NCI-H2029 treated with DMSO at 0.1 percent for 48 hours (cell line): ENCODE measurements at places on chromosomes 7 and 10.

DNA sequence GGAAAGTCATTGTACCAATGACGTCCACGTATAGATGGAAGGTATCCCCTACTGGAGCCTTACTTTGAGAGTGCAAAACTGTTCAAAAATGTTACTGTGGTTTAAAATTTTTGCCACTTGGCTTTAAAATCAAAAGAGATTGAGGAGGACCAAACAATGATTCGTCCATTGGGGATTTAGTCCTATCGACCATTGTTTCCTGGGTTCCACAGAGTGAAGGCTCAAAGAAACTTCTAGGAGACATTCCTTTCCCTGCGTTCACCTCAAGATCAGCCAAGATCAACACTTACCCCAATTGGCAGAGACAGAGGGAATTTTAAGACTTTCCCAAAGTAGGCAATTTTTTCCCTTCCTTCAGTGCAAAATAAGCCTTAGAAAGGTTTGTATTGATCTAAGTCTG lies 152.3 kb downstream of the NEBL start:
- no peak for DNase-seq

DNA sequence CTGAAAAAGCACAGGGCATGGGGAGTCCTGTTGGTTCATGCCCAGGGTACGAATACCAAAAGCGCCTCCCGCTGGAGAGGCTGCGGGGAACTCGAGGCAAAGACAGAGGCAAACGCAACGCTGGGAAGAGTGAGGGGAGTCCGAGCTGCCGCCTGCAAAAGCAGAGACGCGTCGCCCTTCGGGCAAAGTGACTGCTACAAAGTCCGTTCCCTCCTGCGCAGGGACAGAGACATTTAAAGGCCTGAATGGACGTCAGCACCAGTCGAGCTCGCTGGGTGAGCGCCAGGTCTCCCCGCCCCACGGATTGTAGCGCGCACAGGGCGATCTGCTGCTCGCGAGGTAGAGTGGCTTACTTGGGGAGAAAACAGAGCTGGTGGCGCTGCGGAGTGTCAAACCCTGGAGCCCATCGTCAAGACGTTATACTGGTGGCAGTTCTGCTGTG lies 732.8 kb downstream of the ZWINT start:
- no peak for DNase-seq

GRCh38 chr7:157518514-157519175 lies 181.8 kb downstream of the DNAJB6 start:
- no peak for DNase-seq

DNA sequence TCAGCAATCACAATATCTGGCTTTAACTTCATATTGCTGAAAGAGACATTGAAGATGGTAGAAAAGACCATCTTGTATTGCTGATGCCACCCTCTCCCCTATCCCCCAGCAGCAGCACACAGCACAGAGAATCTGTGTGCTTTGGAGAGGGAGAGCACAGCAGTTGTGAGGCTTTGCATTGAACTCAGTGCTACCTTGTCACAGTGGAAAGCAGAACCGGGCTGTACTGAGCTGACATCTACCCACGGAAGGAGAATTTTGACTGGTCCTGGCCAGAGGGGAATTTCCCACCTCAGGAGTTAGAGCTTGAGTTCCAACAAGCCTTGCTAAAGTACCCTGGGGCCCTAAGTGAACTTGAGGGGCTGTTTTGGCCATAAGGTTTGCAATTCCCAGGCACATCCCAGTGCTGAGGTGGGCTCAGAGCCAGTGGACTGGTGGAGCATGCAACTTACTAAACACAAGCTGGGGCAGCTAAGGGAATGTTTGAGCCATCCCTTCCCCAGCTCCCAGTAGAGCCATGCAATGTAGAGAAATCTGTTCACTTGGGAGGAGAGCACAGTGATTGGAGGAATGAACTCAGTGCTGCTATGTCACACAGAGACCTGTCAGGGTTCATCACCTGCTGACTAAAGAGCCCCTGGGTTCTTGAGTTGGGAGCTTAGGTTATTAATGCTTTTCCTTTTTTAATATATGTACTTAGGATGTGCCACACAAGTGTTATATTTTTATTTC lies 62.1 kb downstream of the OR13A1 start:
- DNase-seq, result no peak

DNA sequence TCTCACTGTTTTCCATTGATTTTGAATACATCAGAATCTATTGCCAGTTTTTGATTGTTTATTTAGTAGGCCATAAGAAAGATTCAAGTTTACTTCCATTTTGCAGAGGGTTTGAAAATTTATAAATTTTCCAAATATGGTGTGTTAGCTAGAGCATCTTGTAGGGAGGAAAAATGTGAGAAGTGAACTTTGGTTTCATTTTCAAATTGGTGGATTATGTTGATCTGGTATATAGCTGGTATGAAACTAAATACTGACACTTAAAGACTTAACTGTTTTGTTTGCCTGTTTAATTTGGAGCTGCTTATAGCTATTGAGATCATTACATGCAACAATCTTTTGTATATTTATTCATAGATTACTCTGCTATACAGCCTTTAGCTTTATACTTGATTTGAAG lies 108.1 kb downstream of the ADAM22 start:
- no peak for DNase-seq

- DNase-seq, result no peak
Measured at GRCh38 chr7:153518201-153518984, 533.8 kb upstream of the DPP6 start.

- no peak for DNase-seq
Measured at GRCh38 chr7:155773531-155773930, 38.7 kb downstream of the SHH start.

- DNase-seq, result no peak
Measured at GRCh38 chr7:113804475-113805095, 114.2 kb downstream of the PPP1R3A start.

GRCh38 chr7:151954866-151955820 lies 1.1 kb upstream of the GALNTL5 start:
- DNase-seq, result no peak

DNA sequence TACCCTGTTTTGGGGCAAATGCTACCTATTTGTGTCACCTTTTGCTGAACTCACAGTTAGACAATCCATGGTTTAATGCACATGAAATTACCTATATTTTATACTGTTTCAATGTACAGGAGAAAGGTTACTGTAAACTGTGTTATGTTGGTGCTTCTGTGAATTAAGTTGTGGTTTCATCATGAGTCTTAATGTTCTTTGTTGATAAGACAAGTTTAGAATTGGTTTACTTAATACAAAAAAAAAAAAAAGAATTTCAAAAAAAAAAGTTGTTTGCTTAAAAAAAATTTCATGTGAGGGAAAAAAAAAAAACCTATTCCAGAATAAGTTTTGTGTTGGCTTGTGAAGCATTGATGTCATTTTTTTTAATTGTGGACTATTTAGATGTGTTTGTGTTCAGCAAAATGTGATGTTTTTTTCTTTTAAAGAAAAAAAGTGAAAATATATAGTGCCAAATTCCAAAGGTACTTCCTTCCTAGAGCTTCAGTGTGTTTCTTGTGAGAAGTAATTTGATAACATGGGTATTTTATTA lies 280.3 kb downstream of the USP6NL start:
- no peak for DNase-seq

DNA sequence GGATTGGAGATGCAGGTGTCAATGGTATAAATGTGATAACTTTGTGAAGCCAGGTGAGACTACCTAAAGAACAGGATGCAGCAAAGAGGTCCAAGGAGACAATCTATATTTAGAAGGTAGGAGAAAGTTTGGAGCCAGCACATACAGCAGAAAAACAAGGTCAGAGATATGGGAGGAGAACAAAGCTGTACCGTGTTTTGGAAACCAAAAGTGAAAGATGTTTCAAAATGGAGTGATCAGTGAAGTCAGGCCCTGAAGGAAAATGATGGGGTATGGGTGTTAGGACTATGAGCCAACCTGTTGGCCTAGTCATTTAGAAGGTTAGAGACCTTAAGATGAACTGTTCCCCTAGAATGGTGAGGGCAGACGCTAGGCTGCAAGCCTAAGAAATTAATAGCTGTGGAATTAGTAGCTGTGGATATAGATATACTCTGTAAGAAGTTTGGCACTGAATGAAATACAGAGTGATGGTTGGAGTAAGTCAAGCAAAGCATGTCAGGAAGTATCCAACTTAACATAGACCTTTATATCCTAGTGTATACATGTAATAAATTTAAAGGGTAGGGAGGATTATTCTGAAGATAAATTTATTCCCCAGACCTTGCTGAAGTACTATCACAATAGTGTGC lies 149.8 kb upstream of the WNT16 start:
- no peak for DNase-seq

DNA sequence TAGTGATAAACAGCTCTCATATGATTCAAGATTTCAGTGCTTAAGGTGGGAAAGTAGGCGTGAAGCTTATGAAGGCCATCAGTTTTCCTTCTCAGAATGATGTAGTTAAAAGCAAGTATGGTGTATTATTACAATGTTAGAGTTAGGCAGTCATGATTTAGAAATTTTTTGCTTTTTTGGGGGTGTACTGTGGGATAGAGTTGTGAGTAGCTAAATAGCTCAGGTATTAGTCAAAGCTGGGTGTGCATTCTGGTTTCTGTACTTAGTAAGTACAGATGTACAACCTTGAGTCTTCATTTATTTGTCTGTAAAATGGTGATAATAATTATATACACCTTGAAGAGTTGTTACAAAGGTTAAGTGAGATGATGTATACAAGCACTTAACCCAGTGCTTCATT lies 52.2 kb downstream of the R3HCC1L start:
- no peak for DNase-seq

- no peak for DNase-seq
Measured at GRCh38 chr10:101903827-101904550, 60.4 kb upstream of the KCNIP2 start.

DNA sequence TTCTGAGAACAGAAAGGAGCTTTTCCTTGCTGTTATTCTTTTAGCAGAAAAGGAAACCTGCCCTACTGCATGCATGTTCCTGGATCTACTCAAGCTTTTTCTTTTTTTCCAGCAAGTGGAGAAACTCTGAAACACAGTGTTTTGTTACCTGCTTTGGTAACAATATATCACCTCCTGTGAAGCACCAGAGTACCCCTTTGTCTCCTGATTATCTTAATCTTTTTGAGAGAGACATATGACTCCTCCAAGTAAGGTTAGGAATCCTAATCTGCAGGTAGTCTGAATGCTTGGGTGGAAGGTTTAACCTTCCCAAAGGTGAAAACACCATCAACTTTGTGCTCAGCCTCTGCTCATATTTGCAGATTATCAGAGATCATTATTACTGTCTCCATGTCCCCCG lies 93.1 kb downstream of the MAPK8 start:
- no peak for DNase-seq

DNA sequence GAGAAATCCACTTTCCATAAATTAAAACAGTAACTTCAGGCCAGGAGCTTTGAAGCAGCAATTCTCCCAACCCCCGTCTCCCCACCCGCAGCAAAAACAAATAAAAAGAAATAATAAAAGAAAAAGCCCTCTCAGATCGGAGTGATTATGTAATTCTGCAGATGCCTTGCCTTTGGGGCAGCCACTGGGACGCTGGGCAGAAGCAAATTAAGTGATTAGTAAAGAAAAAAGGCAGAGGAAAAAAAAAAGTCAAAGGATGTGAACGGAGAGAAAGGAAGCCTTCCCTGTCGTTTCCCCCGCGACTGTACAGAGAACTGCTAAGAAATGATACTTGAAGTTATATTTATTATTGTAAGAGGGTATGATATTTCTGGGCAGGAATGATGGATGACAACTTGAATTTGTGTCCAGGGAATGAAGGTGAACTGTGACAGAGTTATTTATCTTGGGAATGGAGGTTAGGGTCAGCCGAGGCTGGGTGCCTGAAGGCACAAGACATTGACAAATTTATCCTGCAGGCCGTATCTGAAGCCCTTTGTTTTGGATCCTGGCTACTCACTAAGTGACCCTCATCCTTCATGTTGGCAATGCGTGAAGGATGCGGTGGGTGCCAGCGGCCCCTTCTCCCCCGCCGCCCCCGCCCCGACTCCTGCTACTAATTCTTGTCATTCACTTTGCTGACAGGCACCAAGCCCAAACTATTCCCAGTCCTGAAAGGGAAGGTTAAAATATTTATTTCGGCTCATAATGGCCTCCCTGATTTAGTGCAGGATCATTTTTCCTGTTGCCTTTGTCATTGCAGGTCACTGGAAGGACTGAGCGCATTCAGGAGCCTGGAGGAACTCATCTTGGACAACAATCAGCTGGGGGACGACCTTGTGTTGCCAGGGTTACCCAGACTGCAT lies 604.0 kb downstream of the LRMDA start:
- DNase-seq, result no peak

- DNase-seq, result no peak
Measured at GRCh38 chr10:104088239-104088638, 2.6 kb upstream of the COL17A1 start.

GRCh38 chr7:118312051-118312450 lies 87.5 kb downstream of the ANKRD7 start:
- no peak for DNase-seq

- DNase-seq, result no peak
Measured at GRCh38 chr10:53765311-53765710, 992.7 kb upstream of the MBL2 start.

DNA sequence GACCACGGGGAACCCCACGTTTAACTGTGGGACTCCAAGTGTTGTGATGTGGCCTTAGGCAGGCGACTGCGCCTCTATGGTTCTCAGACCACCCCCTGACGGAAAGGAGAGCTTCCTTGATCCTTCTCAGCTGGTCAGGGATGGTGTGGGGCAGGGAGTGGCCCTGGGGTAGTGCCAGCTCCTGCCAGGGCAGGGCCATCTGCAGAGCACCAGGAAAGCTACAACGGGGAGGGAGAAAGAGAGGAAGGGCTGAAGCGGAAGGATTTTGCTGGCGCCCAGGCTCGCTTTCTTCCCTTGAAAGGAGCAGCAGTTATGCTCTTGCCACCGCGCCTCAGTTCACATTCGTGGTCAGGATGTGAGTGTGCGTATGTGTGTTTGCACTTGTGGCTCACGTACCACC lies 74.9 kb upstream of the PCBD1 start:
- DNase-seq, result no peak

DNA sequence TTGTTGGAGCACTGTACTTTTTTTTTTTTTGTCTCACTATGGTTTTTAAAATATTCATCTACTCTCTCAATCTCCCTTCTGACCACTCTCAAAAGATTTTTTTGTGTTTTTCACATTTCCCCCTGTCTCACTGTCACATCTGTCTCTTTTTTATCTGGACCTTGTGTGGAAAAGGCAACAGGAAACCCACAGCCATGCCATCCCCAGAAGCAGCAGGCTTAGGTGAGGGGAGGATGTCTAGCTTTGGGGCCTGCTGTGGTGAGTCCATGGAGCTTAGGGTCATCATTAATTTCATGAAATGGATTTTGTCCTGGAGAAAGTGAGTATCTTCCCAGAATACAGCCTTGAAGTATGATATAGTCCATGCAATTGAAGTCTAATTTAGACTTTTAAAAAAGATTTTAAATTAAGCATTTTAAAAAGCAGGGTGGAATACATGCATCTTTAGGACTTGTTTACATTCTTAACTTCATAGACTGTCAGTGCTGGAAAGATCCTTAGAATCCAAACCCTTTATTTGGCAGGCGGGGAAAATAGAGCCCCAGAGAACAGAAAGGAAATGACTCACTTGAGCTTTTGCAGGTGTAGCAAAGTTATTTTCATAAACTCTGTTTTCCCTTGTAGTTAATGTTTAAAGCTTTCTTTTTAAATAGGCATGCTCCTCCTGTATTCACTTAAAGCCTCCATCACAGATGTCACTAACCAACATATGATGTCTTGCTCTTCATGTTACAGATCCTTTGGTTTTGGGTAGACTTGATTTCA lies 25.1 kb downstream of the MINDY4 start:
- DNase-seq, result no peak

- DNase-seq, result no peak
Measured at GRCh38 chr7:135459951-135460567, 49.8 kb downstream of the CNOT4 start.
